ENCODE measurements at places on chromosomes 5 and 9. TPM values are rescaled to one million over a fixed set of nuclear protein-coding genes. Genes with fewer than 3 reads are reported as not detected.

DNA sequence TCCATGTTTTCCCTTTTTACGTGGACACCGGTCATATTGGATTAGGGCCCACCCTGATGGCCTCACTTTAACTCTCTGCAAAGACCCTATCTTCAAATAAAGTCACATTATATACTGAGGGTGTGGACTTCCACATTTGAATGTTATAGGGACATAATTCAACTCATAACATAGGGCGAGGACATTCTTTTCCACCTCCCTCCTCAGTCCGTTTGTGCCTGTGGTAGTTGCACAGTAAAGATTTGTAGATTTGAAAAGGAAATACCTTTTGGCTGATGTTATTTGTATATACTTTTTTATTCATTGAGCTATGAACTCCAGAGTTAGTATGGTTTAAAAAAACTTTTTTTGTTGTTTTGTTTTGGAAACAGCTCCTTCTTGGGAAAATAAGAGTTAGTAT, 51.0 kb upstream of the DHFR start:
- H3K27ac ChIP-seq: no peak overlapping the region
- no peak for DNase-seq
- no peak overlapping the region for H3K4me3 ChIP-seq
- H3K36me3 ChIP-seq: peaks cover 23% of the 10 kb centered on the region

GRCh38 chr5:138438724-138439476, at the start of gene REEP2:
Gene REEP2, plus strand, starts transcription at chr5:138439057. Its CDS starts 152 bp downstream, at chr5:138439209.
- H3K4me3 ChIP-seq: peak within 1 kb of the TSS; percentile 73
- no peaks in the 10 kb centered on the region for H3K27me3 ChIP-seq
- peaks cover 12% of the 10 kb centered on the region for H3K4me1 ChIP-seq
- peaks cover 1% of the 10 kb centered on the region for H3K36me3 ChIP-seq
- no peak within 1 kb of the TSS for H3K27ac ChIP-seq

DNA sequence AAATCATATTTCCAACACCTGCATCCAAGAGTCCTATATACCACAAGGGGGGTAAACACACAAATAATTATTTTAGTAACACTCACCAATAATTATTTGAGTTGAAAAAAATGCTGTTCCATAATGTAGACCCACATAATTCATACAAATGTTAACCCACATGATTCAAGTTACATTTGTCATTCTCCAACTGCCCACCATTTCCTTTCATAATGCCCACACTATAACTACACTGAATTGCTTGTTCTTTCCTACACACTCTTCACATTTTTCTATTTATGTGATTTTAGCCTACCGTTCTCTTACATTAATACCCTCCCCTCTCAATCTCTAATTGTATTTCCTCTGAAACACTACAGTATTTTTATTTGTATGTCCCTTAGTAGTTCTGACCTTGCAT, 35.9 kb upstream of the HK3 start:
- no peaks in the 10 kb centered on the region for H3K27me3 ChIP-seq
- no peak overlapping the region for H3K4me3 ChIP-seq
- peaks cover 21% of the 10 kb centered on the region for H3K36me3 ChIP-seq
- DNase-seq: no peak

GRCh38 chr9:136900556-136900955, 14.2 kb downstream of the TRAF2 start:
- DNase-seq: no peak
- peaks cover 44% of the 10 kb centered on the region for H3K4me1 ChIP-seq
- H3K36me3 ChIP-seq: peaks cover 45% of the 10 kb centered on the region
- no peak overlapping the region for H3K4me3 ChIP-seq

DNA sequence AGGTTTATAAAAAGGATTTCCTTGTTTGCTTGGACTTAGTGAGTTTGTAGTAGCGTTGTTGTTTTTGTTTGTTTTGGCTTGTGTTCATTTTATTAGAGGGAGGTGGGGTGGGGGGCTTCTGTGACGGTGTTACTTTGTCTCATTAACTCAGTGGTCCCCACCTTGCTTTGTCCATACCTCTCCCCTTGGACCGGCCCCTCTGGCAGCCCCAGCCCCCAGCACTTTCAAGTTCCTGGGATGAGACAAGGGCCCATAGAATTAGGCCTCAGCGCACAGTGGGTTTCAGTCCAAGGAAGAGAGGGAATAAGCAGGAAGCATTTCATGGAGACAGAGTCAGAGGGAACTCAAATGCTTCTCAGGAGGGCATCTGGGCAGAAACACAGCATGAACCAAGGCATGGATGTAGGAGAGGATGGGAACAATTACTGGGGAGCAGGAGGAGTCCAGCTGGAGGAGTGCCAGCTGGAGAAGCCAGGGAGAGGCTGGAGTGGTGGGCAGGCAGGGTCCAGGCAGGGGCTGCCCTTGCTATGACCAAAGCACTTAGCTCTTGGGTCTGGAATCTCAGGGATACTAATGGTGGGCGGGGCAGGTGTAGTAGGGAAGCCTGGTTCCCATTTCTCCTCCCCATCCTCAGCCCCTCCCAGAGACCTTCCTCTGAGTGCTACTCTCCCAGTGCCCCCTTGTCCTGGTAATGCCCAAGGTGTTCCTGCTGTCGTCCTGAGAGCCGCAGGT, 23.5 kb upstream of the ENHO start:
- DNase-seq: no peak
- H3K4me3 ChIP-seq: no peak overlapping the region
- H3K27me3 ChIP-seq: peaks cover 15% of the 10 kb centered on the region

DNA sequence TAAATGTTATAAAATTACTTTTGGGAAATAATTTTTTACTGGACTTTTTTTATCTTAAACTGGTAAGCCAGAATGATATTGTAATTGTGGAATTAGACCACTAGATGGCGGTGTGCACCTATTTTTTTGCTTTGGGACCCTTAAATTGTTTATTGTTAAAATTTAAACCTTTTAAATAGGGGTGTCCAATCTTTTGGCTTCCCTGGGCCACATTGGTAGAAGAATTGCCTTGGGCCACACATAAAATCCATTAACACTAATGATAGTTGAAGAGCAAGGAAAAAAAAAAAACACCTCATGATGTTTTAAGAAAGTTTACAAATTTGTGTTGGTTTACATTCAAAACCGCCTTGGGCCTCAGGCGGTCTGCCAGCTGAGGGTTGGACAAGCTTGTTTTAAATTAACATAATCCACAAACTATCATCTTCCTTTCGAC, 28.4 kb upstream of the GADD45G start:
- H3K27me3 ChIP-seq: peaks cover 17% of the 10 kb centered on the region
- H3K4me1 ChIP-seq: peaks cover 21% of the 10 kb centered on the region
- no peak overlapping the region for H3K4me3 ChIP-seq
- H3K27ac ChIP-seq: no peak overlapping the region

The IFNA13 gene
- total RNA-seq: not detected

GRCh38 chr5:170362656-170363055, 26.5 kb downstream of the KCNMB1 start:
- no peak for DNase-seq
- H3K27me3 ChIP-seq: no peaks in the 10 kb centered on the region
- H3K4me1 ChIP-seq: no peaks in the 10 kb centered on the region

DNA sequence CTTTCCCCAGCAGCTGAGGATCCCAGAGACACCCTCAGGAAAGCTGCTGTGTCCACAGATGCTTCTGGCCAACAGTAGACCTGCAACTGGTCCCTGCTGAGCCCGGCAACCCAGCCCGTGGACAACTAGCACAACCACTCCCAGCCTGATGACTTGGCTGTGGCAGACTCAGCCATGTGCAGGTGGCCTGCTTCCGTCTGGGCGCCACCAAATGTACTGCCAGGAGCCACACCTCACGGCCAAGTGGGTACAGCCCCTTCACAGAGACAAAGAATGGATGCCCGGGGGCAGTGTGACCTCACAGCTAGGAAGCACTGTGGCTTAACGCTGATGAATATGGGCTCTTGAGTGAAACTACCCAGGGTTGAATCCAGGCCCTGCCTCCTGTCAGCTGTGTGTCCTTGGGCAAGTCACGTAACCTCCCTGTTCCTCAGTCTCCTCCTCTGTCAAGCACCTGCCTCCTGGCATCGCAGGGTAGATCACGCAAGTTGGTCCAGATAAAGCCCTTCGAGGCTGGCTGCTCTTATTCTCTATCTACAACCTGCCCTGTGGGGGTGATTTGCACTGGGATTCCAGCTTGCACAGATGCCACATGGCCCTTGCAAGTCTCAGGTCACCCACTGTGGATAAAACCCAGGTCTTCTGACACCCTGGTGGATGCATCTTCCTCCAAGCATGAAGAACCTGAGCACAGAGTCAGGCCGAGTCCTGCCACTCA, 225.0 kb downstream of the PBX3 start:
- no peak overlapping the region for H3K27ac ChIP-seq
- no peaks in the 10 kb centered on the region for H3K27me3 ChIP-seq

DNA sequence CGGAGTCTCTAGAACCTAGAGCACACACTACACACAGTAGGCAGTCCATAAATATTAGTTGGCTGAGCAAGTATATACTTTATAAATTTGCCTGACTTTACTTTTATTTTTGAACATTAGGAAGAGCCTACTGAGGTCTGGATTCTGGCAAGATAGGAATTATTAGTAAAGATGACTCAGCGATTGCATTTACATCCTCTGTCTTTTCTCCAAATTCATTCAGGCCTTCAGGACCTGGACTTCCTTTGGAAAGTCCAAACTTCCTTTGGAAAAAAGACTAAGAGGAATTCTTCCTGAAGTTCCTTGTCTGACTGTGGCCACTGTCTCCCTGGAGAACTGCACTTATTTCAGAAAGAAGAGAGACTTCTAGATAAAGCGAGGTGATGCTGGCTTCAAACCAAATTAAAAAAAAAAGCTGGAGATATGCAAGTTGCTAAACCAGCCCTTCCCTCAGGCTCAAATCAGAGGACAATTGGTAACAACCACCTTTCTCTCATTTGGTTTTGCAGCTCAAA, 251.3 kb downstream of the GAS1 start:
- H3K4me1 ChIP-seq: no peaks in the 10 kb centered on the region
- H3K4me3 ChIP-seq: no peak overlapping the region
- no peak for DNase-seq
- peaks cover 2% of the 10 kb centered on the region for H3K27me3 ChIP-seq
- no peaks in the 10 kb centered on the region for H3K36me3 ChIP-seq

The FOXD1 gene
- total RNA-seq: 0.99 TPM

GRCh38 chr5:121055586-121055985, 591.5 kb downstream of the PRR16 start:
- H3K27me3 ChIP-seq: no peaks in the 10 kb centered on the region
- H3K4me3 ChIP-seq: no peak overlapping the region

The GABRA1 gene
- not detected for total RNA-seq

GRCh38 chr9:127987103-127987614, 6.4 kb upstream of the EEIG1 start:
- H3K27ac ChIP-seq: no peak overlapping the region
- no peaks in the 10 kb centered on the region for H3K36me3 ChIP-seq
- DNase-seq: no peak
- H3K4me3 ChIP-seq: no peak overlapping the region

The MACIR gene
- total RNA-seq: 8.6 TPM

DNA sequence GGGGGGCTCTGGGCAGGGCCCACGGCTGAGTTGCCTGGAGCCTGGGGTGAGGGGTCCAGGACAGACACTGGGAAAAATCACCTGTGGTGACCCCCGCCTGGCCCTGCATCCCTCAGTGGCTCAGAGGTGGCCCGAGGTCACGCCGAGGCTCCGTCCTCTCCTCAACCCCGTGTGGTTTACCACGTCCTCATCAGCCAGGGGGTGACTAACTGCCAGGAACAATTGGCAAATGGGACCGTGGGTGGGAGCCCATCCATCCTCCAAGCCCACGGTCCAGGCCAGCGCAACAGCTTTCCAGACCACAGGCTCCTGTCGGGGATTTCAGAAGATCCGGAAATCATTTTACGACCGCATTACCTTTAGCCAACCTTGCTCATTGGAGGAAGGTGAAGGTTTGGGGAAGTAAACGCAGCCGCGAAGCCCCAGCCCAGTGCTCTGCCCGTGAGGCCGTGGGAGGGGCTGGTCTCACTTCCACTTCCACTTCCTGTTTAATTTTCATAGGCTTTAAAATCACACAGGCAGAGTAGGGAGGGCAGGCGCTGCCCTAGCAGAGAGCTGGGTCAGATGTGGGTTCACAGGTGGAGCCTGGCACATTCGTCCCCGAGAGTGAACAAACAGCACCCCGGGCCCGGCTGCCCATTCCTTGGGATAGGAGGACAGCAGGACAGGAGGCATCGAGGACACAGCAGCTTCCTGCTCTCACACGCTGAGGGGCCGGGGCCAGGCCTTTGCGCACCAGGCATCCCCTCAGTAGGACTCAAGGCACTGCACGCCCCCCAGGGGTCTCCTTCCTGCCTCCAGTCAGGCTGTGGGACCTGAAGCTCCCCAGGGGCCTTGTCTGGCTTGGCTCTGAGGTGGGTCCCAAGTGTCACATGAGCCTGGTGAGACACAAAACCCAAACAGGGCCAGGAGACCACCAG, 19.8 kb upstream of the SLC9A3 start:
- peak overlapping the region; percentile 67 for H3K27ac ChIP-seq
- no peaks in the 10 kb centered on the region for H3K36me3 ChIP-seq
- peaks cover 5% of the 10 kb centered on the region for H3K27me3 ChIP-seq
- H3K4me3 ChIP-seq: peak overlapping the region; percentile 37

- no peak for DNase-seq
- H3K36me3 ChIP-seq: peaks cover 48% of the 10 kb centered on the region
- H3K27me3 ChIP-seq: no peaks in the 10 kb centered on the region
- H3K4me1 ChIP-seq: peaks cover 22% of the 10 kb centered on the region
Measured at GRCh38 chr5:148428848-148429247, 45.1 kb downstream of the FBXO38 start.

GRCh38 chr9:20355022-20355421, 267.3 kb downstream of the MLLT3 start:
- H3K4me1 ChIP-seq: peaks cover 58% of the 10 kb centered on the region
- no peak overlapping the region for H3K4me3 ChIP-seq
- H3K36me3 ChIP-seq: peaks cover 42% of the 10 kb centered on the region
- no peaks in the 10 kb centered on the region for H3K27me3 ChIP-seq

DNA sequence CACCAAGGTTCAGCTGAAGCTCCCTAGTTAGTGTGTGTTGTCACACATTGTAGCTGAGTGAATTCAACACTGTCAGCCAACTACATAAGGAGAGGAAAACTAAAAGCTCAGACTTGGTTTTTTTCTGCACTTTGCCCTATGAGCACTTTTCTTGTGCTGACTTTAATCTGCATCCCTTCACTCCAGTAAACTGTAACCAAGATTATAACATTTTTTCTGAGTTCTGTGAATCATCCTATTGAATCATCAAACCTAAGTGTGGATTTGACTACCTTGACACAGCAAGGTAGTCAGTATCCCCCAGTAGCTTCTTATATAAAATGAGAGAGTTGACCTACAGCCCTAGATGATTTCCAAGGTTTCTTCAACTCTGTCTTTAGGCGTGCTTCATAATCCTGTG, 325.0 kb downstream of the AGTPBP1 start:
- DNase-seq: no peak
- H3K4me1 ChIP-seq: peaks cover 3% of the 10 kb centered on the region
- no peak overlapping the region for H3K4me3 ChIP-seq
- peaks cover 7% of the 10 kb centered on the region for H3K27me3 ChIP-seq
- no peaks in the 10 kb centered on the region for H3K36me3 ChIP-seq

- no peak for DNase-seq
- H3K27ac ChIP-seq: no peak overlapping the region
- H3K4me3 ChIP-seq: no peak overlapping the region
- peaks cover 6% of the 10 kb centered on the region for H3K27me3 ChIP-seq
- no peaks in the 10 kb centered on the region for H3K36me3 ChIP-seq
Measured at GRCh38 chr9:98357921-98358535, 102.6 kb upstream of the TBC1D2 start.

DNA sequence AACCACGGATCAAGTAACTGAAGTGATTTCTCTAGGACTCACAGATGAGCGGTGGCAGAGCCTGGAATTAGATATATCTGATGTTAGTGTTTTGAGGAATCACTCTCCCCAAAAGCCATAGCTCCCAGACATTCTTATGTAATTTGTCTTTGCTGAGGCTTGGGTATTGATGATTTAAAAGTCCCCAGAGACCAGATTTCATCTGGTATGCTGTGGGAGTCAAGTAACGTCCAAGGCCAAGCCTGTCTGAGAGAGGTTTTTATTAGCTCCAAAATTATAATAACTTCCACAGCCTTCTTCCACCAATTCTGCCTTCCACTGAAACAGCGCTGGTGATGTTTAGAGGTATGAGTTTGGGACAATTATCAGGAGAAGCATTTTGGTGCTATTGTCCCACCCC, 21.3 kb upstream of the KCNIP1 start:
- H3K27me3 ChIP-seq: peaks cover 5% of the 10 kb centered on the region
- no peaks in the 10 kb centered on the region for H3K36me3 ChIP-seq
- no peak overlapping the region for H3K27ac ChIP-seq
